MCF 10A (cell line): ENCODE measurements at places on chromosomes 13 and 19. TPM values are rescaled to one million over a fixed set of nuclear protein-coding genes. Genes with fewer than 3 reads are reported as not detected.
A peak's percentile ranks its signal among the peaks of the same experiment; 100 is the strongest.

The SIGLEC6 gene
- not detected in 2 replicates for total RNA-seq

The B3GNT8 gene
- total RNA-seq: not detected in 2 replicates

DNA sequence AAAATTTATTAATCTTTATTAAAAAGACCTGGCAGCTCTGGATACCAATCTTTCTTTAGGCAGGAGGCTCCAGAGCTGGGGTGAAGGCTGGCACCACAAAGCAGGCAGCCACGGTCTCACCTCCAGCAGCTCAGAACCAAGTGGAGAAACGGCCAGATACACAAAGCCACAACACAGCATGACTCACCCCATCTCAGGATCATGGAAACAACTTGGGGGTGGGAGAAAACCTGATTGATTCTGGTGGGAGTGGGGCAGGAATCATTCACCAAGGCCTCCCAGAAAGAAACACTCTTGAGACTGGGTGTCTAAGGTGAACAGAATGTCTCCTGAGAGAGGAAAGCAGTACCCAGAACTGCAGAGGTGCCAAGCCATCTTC lies 64.2 kb downstream of the CRYL1 start:
- H3K4me1 ChIP-seq: peaks cover 34% of the 10 kb centered on the region
- H3K27me3 ChIP-seq: no peaks in the 10 kb centered on the region
- no peak overlapping the region for H3K27ac ChIP-seq
- H3K36me3 ChIP-seq: no peaks in the 10 kb centered on the region
- DNase-seq: peak; percentile 36
- H3K4me3 ChIP-seq: no peak overlapping the region

DNA sequence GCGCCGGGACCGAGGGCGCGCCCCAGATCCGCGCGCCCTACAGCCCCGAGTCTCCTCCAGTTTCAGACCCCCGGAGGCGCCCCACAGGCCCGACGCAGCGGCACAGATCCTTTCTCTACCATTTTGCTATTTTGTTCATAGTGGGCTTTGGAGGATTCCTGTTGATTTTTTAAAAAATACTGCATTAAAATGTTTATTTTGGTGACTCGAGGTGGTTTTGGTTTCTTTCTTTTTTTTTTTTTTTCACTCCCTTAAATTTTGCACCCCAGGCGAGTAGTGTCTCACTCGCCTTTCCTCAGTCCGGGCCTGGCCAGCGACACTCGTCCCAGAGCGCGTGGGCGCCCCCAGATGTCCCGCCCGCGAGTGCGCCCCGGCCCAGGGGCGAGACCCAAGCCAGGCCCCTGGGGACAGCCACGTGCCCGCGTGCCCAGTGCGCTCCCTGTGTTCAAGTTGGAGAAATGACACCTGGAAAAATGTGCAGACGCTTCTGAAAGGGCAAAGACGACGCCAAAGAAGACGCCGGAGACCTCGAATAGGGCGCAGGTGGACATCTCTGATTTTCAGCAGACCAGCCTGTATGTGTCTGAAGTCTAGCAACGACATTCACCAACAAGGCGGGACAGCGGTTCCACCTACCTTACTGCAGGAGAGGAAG lies 471 bp upstream of the INSR start:
- peak; percentile 54 for DNase-seq
- H3K36me3 ChIP-seq: peaks cover 5% of the 10 kb centered on the region
- no peak overlapping the region for H3K27ac ChIP-seq
- H3K4me1 ChIP-seq: peaks cover 6% of the 10 kb centered on the region
- H3K27me3 ChIP-seq: no peaks in the 10 kb centered on the region

GRCh38 chr19:32164384-32164992 lies 180.9 kb upstream of the ZNF507 start:
- H3K4me3 ChIP-seq: no peak overlapping the region
- no peaks in the 10 kb centered on the region for H3K4me1 ChIP-seq
- no peak for DNase-seq
- H3K27ac ChIP-seq: no peak overlapping the region
- H3K27me3 ChIP-seq: no peaks in the 10 kb centered on the region

DNA sequence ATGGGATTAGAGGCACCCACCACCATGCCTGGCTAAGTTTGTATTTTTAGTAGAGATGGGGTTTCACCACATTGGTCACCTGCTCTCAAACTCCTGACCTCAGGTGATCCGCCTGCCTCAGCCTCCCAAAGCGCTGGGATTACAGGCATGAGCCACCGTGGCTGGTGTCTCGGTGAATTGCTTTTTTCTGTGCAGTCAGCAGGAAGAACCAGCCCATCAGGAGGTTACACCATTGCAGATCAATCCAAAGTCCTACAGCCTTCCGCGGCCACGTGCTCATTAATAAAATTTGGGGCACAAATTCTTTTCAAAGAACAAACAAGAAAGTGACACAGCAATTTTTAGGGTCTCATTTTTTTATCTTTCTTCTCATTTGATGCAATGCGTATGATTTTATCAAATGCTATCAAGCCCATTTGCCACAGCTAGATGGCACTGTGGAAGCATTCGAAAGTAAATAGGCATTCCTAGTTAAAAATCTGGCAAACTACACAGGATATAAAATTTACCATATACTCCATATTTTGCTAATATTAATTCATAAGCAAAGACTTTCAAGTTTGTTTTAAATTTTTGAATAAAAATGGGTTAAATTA lies 54.4 kb upstream of the ZNF835 start:
- no peak for DNase-seq
- H3K4me3 ChIP-seq: no peak overlapping the region
- H3K27me3 ChIP-seq: no peaks in the 10 kb centered on the region
- H3K4me1 ChIP-seq: no peaks in the 10 kb centered on the region
- H3K36me3 ChIP-seq: no peaks in the 10 kb centered on the region

GRCh38 chr19:10278935-10279334 lies 7.8 kb upstream of the ICAM4 start:
- H3K4me1 ChIP-seq: peaks cover 8% of the 10 kb centered on the region
- peaks cover 29% of the 10 kb centered on the region for H3K36me3 ChIP-seq
- no peak for DNase-seq
- no peak overlapping the region for H3K4me3 ChIP-seq
- H3K27me3 ChIP-seq: no peaks in the 10 kb centered on the region

DNA sequence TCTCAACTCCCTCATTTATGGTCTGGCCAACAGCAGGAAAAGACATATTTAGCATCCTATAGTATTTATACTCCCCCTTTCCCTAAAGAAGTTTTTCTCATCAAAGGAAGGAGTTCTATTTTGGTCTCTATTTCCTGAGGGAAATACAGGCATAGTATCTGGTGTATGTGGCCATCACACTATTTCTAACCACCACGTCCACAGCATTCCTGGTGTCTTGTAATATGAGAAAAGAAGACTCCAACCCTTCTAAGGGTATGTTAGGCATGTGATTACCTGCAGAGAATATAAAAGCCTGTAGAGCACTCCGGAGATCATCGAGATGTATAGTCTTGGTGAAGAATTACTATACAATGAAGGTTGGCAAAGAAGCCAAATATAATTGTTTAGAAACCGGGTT lies 137.4 kb downstream of the VWA8 start:
- no peak for DNase-seq
- peaks cover 5% of the 10 kb centered on the region for H3K36me3 ChIP-seq
- peaks cover 22% of the 10 kb centered on the region for H3K4me1 ChIP-seq
- H3K27me3 ChIP-seq: no peaks in the 10 kb centered on the region
